ENCODE measurements at places on chromosomes 6 and 20.

GRCh38 chr6:47428288-47428687, 49.3 kb upstream of the CD2AP start:
- DNase-seq = no peak

GRCh38 chr6:7139835-7140470, 32.2 kb downstream of the RREB1 start:
- no peak for DNase-seq

GRCh38 chr20:43190332-43190953, 737 bp upstream of the PTPRT start:
- DNase-seq = no peak

GRCh38 chr6:158293122-158293521, 19.1 kb upstream of the TULP4 start:
- no peak for DNase-seq

GRCh38 chr6:136790411-136791295, 1.6 kb downstream of the MAP3K5 start:
- DNase-seq = peak; percentile 58

- DNase-seq = no peak
Measured at GRCh38 chr6:111800259-111800765, 72.9 kb downstream of the FYN start.
